ENCODE measurements at places on chromosomes 7 and 10. TPM values are rescaled to one million over a fixed set of nuclear protein-coding genes. Genes with fewer than 3 reads are reported as not detected.
A peak's percentile ranks its signal among the peaks of the same experiment; 100 is the strongest.

The OGDHL gene
- 1.3 TPM for total RNA-seq

The CCDC172 gene
- total RNA-seq, result not detected

The CRPPA gene
- total RNA-seq, result 2.7 TPM

The PTF1A gene
- total RNA-seq, result not detected

DNA sequence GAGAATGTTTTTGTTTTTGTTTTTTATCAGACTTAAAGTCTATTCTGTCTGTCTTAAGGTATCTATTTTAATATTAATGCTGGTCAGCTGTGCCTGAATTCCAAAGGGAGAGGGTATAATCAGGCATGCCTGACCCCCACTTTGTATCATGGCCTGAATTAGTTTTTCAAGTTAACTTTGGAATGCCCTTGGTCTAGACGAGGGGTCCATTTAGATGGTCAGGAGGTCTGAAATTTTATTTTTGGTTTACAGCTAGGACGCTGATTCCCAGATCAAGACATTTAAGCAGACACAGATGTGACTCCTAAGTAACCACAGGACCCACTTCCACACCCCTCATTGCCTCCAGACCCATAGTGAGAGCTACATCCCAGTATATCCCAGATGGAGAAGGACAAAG is 189.5 kb downstream of the ARHGAP12 start:
- DNase-seq, result no peak

GRCh38 chr7:44220046-44220357 is 19.2 kb downstream of the YKT6 start:
- no peak for DNase-seq

DNA sequence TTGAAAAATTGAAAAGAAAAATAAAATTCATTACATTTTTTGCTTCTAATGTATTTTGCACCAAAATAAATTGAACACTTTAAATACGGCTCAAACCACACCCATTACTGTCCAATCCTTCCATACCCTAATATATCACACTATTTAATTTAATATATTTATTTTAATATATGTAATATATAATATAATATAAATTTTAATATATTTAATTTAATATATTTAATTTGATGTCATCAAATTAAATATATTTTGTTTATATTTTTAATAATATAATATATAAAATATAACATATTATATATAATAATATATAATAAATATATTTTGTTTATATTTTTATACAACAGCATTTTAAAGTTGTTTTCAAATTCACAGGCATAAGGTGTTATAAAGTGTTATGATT is 15.7 kb upstream of the POU6F2 start:
- no peak for DNase-seq

GRCh38 chr10:49187950-49188761 is at the start of gene TMEM273:
TMEM273 (minus strand) TSS chr10:49188391; CDS start chr10:49188336, 55 bp downstream.
- DNase-seq, result peak; percentile 50

DNA sequence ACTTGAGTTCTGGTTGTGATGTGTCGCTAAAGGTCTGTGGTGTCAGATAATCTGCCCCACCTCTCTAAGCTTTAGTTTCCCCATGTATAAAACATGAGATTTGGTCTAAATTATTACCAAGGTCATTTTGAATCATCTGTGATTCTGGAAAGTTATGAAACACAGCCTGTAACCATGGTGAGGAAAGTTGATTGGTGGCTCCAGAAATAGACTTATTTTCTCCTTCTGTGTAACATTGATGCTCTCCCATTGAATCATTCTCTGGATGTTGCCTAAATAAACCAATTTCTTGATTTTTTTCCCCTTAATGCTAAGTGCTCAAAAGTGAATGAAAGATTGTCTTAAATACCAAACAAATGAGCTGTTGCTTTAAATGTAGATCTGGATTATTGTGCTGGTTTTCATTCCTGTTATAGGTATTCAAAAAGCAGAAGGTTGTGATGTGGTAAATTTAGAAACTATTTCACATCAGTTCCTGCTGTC is 30.0 kb upstream of the PCGF5 start:
- DNase-seq, result no peak

DNA sequence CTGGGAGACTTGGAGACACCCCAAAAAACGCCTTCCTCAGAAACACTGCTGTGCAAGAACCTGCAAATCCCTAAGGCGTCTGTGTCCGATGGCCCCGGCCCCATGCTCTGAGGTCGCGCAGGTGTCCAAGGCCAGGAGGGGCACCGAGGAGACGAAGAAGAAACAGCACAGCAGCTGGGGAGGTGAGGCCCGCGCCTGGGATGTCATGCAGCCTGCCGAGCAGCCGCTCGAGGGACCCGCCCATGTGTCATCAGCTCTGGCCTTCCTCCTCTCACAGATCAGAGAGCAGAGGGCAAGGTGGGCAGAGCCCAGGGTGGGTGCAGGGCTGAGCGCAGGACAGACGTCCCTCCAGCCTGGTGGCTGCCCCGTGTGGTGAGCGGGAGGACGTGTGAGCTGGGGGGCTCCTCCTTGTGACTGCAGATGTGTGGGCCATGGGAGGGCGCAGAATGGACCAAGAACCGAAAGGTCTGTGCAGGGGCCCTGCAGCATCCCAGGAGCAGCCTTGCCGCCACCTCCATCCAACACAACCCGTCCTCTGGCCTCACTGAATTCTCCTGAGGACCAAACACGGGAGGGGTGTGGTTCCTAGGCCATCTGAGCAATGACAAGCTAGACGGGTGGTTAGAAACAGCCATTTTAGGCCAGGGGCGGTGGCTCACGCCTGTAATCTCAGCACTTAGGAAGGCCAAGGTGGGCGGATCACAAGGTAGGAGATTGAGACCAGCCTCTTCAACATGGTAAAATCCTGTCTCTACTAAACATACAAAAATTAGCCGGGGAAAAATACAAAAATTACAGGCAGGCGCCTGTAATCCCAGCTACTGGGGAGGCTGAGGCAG is 13.1 kb upstream of the GPER1 start:
- DNase-seq, result no peak

GRCh38 chr7:80942261-80943041 is 23.6 kb upstream of the SEMA3C start:
- DNase-seq, result peak; percentile 46

Measured in left colon (tissue), 2 donors.